ENCODE measurements at places on chromosomes 3 and 15.

DNA sequence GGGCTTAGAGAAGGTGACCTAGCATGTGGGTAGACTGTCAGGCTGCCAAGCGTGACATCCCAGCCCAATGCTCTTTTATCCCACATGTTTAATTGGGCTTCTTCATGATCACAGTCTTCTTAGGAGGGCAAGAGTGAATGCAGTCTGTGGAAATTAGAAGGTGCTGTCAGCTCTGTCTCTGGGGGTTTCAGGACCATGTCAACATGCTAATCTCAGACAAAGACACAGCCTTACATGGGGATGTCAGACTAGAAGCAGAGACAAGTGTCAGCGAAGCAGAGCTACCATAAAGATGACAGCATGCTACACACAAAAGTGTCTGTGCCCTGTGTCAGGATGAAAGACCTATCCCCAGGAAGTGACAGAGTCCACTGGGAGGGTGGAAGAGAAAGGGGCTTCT lies 120.1 kb upstream of the SLC25A36 start:
- DNase-seq = no peak

DNA sequence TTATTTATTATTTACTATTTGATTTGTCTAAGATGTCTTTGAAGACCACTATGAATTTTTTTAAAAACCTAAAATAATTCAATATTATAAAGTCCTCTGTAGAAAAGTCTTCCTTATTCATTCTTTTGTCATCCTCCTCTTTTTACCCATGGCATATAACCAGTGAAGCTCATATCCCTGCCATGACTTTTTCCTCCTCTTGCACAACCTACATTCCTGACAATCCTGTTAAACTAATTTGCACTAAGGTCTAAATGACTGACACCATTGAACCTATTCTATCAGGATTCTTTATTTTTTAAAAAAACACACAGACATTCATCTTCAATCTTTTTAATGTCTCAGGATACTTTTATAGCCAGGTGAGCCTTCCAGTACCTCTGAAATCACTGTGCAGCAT lies 159.9 kb upstream of the SLC2A2 start:
- no peak for DNase-seq

DNA sequence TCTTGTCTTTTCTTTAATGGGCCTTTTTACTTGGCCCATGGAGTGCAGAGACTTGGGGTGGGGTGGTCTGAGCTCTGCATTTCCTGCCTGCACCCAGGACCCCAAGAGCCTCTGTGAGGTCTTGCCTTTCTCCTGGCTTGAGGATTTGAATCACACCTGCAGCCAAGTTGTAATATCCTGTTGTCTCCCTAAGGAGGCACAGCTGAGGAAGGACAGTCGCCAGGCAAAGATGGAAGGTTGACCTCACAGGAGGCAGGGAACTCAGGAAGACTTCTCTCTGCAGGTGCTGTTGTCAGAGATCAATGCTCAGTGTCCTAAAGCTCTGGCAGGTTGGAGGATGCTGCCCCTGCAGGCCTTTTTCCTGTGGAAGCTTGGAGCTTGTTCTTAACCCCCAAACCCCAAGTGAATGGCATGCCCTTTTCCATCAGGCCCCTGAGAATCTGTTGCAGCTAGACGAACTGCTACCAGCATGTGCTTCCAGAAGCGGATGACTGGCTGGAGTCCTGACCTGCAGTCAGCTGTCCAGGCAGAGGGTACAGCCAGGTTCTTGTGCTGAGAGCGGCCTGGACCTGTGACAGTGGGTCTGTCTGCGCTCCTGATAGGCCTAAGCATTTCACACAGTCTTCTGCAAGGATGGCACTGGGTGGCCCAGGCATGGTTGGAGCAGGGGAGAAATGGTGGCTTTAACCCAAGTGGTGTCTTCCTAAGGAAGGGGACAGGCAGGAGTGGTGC lies 120.0 kb downstream of the EEFSEC start:
- DNase-seq = no peak

- no peak for DNase-seq
Measured at GRCh38 chr3:29668233-29668632, 387.4 kb downstream of the RBMS3 start.

DNA sequence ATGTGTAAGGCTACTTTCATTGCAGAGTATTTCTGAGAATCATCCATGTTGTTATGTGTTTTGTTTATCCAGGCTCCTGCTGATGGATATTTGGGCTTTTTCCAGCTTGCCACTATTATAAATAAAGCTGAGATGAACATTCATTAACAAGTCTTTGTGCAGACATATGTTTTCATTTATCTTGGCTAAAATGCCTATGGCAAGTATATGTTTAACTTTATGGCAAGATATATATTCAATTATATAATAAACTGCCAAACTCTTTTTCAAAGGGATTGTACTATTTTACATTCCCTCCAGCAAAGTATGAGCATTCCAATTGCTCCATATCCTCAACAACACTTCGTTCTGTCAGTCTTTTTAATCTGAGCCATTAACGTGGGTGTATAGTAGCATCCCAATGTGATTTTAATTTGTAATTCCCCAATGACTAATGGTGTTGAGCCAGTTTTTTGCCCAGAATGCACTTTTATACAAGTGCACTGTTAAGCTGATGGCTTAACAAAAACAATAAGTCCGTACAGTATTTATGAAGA lies 452.4 kb downstream of the SHQ1 start:
- no peak for DNase-seq

DNA sequence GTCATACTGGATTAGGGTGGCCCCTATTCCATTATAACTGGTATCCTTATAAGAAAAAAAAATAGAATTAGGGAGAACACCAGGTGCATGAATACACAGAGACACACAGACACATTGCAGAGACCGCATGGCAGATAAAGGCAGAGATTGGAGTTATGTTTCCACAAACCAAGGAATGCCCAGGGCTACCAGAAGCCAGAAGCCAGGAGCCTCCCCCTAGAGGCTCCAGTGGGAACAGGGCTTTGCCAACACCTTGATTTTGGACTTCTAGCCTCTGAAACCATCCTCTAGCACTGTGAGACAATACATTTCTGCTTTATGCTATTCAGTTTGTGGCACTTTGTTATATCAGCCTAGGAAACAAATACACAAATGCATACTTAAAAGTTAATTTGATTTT lies 10.4 kb downstream of the GOLM2 start:
- DNase-seq = no peak

DNA sequence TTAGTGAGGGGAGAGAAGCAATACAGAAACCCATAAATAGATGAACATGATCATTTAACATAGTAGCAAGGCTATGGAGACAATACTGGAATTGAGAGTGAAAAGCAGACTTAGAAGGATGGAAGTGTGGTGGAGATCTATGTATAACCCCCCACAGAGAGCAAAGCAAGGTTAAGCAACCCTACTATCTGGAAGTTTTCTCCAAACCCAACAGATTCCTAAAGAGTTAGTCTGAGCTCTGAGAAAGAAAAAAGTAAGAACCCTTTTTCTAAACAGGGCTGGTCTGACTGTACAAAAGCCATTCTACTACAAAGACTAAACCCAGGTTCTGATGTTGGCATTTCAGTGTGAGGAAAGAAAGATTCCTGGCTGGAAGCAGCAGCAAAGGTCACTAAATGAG lies 153.2 kb downstream of the WNT5A start:
- peak; percentile 47 for DNase-seq

DNA sequence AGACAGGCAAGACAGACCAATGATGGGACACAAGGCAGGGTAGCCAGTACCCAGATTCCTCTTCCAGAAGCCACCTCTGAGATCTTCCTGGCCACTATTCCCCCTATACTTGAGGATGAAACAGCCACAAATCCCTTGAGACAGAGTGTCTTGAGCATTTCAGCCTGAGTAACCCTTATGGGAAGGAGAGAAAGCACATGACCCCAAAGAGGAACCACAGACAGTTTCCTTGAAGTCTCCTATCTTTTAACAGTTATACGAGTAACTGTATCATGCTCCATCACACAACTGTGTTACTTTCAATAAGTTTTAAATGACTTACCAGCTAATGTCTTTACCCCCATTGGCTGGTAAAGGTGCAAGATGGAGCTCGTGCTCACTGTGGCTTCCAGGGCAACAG lies 9.3 kb downstream of the VIPR1 start:
- no peak for DNase-seq

DNA sequence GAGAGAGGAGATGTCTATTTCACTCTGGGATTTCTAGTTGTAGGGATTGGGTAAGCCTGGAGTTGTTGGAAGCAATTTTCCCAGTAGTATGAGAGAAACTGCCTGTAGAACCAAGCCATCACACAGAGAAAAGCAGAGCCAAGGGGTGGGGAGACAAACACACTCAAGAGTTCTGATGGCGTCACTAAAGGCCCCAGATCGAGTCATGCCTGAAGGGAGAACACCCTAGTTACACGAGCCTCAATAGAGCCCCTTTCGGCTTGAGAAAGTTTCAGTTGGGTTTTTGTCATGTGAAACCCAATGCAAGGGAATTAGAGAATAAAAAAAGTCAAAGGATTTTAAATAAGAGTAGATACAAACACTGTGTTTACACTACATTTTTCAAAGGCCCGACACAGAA lies 66.1 kb upstream of the PFN2 start:
- no peak for DNase-seq

- DNase-seq = no peak
Measured at GRCh38 chr3:100171211-100171914, 57.1 kb upstream of the FILIP1L start.

GRCh38 chr3:194872669-194872977 lies 186.9 kb downstream of the FAM43A start:
- DNase-seq = peak; percentile 62

- peak; percentile 10 for DNase-seq
Measured at GRCh38 chr3:198079771-198080520, 119.9 kb downstream of the LMLN start.

DNA sequence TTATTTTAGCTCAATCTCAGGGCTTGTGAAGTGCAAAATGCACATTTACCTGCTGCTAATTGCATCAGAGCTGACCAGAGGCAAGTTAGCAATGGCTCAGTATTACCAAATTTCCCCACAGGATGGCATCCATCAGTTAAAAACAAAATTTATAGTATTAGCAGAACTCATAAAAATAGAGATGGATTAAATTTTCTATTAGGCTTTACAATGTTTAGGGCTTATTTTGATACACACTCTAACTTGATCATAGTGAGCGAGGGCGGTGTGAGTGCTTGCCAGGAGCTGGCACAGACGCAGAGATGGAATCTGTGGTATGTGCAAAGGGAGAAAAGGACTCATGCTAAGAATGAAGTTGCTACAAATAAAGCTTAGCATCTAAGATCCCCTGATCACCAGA lies 241.0 kb downstream of the NSUN3 start:
- peak; percentile 5 for DNase-seq

- DNase-seq = peak; percentile 17
Measured at GRCh38 chr3:186722457-186722856, 5.3 kb downstream of the KNG1 start.

GRCh38 chr15:42210696-42211095 lies 2.6 kb upstream of the VPS39 start:
- DNase-seq = no peak

DNA sequence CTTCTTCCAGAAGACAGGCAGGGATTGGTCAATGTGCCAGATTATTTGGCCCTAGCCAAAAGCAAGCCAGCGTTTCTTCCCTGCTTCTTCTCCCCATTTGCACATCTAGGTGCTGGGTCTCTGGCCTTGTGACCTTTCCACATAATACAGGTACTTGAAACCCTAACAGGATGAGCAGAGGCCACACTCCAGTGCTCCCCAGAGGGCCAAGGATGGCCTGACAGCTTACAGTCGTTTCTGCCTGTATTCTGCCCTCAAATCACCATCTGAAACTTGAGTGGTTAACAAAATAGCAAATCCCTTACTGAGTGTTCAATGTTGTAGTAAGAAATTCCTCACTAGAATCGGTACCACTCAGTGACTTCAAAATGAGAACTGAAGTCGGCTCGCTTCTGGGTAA lies 29.1 kb downstream of the MKRN2 start:
- DNase-seq = no peak

DNA sequence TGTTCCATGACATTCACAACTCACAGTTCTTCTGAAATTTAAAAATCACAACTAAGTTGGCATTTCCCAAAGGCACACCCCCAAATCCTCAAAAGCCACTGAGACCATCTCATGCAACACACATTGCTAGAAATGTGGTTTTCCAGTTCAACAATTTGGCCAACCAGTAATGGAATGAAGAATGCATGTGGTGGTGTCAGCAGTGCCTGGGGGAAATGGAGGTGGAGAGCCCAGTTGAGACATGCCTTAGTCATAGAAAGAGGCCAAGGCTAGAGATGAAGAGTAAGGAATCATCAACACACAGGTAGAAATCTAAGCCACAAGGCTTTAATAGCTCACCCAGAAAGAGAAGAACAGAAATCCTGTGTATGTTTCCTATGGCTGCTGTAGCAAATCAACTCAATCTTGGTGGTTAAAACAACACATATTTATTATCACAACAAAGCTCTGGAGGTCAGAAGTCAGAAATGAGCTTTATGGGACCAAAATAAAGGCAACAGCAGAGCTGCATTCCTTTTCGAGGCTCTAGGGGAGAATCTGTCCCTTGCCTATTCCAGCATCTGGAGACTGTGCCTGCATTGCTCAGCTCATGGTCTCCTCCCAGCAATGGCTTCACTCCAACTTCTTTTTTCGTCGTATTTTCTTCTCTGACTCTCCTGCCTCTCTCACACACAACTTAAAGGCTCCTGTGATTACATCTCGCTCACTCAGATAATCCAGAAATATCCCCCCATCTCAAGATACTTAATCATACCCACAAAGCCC lies 54.0 kb downstream of the SNTN start:
- DNase-seq = no peak

DNA sequence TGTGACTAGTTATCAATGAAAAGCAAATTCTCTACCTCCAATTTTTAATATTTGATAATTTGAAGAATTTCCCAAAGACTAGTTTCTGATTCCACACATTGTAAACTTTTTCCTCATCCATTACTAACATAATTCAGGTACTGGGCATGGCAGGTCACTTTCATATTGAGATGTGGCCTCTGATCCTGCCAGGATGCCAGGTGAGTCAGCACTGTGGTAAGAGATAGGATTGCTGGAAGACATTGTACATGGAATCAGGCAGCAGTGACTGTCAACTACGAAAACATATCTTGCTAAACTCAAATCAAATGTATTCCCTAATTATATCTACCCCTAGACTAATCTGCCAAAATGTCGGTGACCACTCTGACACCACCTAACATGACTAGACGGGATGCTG lies 33.2 kb upstream of the POU1F1 start:
- no peak for DNase-seq

DNA sequence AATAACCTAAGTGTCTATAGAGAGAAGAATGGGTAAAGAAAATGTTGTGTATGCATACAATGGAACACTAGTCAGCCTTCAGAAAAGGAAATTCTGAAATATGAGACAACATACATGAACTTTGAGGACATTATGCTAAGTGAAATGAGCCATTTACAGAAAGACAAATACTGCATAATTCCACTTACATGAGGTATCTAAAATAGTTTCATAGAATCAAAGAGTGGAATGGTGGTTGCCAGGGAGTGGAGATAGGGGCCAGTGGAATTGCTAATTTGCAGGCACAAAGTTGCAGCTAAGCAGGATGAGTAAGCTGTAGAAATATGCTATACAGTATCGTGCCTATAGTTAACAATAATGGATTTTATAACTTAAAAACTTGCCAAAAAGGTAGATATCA lies 779.6 kb upstream of the ARPP21 start:
- DNase-seq = no peak

- DNase-seq = no peak
Measured at GRCh38 chr15:91592567-91592966, 260.9 kb upstream of the SLCO3A1 start.

GRCh38 chr3:151219056-151219455 lies 16.0 kb upstream of the GPR171 start:
- peak; percentile 27 for DNase-seq

- DNase-seq = no peak
Measured at GRCh38 chr3:37419979-37420378, 245.6 kb upstream of the LRRFIP2 start.

- DNase-seq = peak; percentile 8
Measured at GRCh38 chr3:54822206-54822605, 105.7 kb downstream of the LRTM1 start.

GRCh38 chr3:36488077-36488789 lies 107.9 kb downstream of the STAC start:
- DNase-seq = no peak

Measured in AG08396 (cell line).